T-helper 17 cell (primary cell): ENCODE measurements at places on chromosomes 12 and 14.
A peak's percentile ranks its signal among the peaks of the same experiment; 100 is the strongest.

DNA sequence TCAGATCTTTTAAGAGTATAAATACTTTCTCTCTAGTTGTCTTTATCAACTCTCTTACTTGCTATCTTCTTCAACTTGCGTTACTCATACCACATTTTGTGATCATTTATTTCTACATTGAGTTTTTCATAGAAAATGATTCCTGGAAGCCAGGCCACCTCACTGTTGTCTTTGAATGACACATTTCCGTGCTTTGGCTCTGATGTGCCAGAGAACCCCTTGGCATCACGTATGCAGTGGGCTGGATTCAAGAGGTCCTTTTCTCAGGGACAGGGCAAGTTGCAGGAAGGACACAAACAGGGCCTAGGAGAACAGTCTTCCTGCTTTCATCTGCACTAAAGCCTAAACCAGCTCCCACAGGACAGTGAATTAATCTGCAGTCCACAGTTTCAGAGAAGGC is 70.3 kb upstream of the PYGL start:
- no peak for DNase-seq

- no peak for DNase-seq
Observed at GRCh38 chr12:84596266-84596665, 316.3 kb downstream of the SLC6A15 start.

DNA sequence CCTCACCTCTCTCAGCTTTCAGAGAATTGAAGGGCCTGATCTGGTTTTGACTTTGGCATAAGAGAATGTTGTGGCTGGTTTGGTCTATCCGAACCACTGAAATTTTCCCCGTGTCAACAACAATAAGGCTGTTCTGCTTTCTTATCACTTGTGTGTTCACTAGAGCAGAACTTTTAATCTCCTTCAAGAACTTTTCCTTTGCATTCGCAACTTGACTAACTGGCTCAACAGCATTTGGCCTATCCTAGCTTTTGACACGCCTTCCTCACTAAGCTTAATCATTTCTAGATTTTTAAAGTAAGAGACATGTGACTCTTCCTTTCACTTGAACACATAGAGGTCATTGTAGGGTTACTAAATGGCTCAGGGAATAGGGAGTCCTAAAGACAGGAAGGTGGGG is 25.9 kb upstream of the EDDM3A start:
- no peak for DNase-seq

DNA sequence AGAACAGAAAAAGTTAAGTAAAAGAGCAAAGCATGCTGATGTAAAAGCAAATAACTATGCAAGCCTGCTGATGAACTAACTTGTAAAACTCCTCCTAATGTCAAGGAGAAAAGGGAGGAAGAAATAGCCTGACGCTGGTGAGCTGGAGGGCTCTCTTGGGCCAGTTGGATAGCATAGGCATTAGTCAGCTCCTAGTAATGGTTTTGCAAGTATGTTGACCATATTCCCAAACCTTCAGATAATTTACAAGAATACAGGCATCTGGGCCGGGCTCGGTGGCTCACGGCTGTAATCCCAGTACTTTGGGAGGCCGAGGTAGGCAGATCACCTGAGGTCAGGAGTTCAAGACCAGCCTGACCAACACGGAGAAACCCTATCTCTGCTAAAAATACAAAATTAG is 871.4 kb downstream of the C12orf50 start:
- DNase-seq, result no peak

GRCh38 chr12:19577281-19577530 is 137.9 kb downstream of the AEBP2 start:
- no peak for DNase-seq

DNA sequence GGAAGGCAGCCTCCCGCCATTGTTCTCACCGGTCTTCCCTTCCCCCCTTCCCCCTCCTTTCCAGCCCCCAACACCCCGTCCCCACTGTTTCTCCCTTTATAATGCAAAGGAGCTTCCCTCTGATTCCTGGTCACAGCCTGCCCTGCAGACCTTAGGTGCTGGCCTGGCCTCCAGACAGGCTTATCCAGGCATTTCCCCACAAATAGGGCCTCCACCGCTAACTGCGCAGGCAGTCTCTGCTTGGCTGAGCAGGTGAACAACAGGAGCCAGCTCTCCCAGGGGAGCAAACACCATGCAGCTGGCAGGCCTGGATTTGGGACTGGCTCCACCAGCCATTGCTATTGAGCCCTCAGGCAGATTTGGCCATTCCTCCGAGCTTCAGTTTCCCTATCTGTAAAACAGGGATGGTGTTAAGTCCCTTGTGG is 46.0 kb downstream of the SMIM41 start:
- DNase-seq, result no peak

DNA sequence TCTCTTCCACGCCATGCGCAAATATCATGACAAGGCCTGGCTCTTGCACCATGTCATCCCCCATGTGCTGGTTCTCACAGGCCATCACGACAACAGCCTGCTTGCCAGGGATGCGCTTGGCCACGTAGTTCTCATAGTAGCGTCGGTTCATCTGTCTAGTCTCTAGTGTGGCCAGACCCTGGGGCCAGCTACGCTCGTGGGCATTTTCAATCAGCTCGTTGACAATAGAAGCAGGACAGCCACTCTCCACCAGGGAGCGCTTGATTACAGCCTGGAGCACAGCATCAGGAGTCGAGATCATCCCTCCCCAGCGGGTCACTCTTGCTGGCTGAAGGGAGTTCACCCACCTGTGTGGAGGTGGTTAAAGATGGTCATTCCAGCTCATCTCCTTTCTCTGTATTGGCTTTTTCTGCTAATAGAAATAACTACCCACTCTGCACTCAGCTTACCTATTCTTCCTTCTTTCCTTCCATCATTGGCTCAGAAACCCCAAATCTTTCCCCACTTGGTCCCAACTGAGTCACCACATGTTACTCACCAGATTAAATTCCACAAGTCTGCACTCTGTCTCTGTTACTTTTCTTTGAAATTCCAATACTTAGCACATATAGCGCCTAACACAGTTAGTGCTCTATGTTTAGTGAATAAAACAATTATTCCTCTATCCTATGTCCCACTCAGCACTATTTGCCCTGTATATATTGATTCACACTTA is 15.1 kb downstream of the RNF41 start:
- no peak for DNase-seq

DNA sequence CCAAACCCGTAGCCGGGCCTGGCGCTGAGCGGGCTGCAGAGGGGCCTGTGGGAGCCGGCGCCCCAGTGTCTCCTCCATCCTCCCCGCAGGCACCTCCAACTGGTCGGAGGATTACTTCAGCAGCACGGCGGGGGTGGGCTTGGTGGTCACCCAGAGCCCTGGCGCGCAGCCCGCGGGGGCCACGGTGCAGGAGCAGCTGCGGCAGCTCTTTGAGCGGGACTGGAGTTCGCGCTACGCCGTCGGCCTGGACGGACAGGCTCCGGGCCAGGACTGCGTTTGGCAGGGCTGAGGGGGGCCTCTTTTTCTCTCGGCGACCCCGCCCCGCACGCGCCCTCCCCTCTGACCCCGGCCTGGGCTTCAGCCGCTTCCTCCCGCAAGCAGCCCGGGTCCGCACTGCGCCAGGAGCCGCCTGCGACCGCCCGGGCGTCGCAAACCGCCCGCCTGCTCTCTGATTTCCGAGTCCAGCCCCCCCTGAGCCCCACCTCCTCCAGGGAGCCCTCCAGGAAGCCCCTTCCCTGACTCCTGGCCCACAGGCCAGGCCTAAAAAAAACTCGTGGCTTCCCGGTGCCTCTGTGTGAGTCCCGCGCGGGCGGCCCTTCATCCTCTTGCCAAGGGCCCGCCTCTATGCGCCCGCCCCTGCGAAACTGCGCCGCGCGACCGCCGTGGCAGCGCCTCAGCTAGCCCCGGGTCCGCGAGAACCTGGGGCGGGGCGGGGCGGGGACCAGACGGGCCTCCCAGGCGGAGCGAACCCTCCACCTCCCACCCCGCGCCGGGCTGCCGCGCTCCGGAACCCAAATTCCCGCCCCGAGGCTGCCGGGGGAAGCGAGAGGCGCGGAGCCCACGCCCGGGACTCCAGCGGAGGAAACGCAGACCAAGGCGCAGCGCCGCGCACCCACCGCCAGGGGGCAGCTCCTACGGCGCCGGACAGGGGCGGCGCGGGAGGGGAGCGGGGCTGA is 8.3 kb downstream of the PLD4 start:
- peak; percentile 78 for DNase-seq

DNA sequence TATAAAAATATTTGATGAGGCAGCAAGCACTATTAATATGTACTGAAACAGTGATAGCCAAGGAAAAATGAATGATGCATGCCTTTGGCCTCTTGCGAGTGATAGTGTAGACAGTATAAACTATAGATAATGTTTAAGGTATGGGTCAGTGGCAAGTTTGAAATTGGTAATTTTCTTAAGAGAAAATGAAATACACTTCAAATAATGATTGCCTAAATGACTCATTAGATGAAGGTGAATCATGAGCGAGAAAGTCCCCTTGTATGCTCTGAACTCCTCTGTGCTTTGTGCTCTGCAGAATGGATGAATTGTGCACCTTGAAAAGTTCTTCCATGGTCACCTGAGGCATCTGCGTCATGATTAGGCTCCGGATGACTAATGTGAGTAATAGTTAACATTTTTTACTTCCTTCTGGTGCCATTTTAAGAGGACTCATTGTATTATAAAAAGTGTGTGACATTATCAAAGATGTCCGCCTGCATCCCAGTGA is 84.9 kb upstream of the RTL1 start:
- no peak for DNase-seq

DNA sequence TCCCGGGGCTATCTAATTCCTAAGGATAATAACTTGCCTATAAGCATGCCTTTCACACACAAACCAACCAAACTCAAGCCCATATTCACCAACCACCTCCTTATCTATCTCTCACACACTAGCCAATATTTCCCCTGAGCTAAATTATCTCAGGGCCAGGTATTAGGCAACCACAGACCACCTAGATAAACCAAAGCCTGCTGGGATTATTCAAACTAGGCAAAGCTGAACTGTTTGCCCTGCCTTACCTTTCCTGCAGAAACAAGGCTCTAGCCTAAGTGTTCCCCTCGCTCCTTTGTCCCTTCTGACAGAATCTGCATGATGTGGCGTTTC is 114.7 kb upstream of the EEA1 start:
- no peak for DNase-seq

- DNase-seq, result no peak
Observed at GRCh38 chr12:107094183-107094448, 767 bp upstream of the CRY1 start.

DNA sequence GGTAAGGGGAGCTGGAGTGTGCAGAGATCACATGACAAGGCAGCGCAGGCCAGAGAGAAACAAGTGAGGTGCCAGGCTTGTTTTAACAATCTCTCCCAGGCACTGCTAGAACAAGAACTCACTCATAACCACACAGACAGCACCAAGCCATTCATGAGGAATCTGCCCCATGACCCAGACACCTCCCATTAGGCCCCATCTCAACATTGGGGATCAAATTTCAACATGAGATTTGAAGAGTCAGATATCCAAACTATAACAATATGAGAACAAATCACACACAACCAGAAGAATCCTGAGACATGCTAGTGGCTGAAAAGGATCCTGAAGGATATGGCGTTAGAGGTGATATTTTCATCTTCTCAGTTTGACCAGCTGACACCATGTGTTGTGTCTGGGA is 21.9 kb downstream of the OR6J1 start:
- DNase-seq, result no peak

GRCh38 chr14:71533390-71533789 is 398.8 kb upstream of the RGS6 start:
- DNase-seq, result no peak

DNA sequence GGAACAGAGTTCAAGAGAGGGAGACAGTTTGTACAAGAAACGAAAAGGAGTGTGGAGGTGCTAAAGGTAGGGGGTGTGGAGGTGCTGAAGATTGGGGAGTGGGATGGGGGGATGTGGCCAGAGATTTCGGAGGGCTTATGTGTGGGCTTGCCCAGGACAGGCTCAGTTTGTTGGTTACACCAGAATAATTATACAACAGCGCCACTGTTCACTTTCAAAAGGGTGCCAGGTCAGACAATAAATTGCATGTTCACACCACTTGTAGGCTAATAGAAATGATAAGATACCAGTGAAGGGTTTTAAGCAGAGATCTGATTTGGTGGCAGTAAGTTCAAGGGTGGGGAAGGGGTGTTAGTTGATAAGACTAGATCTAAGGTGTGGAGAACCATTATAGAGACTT is 75.3 kb downstream of the PRKCH start:
- DNase-seq, result no peak

- DNase-seq, result no peak
Observed at GRCh38 chr12:31641509-31642090, 17.9 kb upstream of the ETFBKMT start.

DNA sequence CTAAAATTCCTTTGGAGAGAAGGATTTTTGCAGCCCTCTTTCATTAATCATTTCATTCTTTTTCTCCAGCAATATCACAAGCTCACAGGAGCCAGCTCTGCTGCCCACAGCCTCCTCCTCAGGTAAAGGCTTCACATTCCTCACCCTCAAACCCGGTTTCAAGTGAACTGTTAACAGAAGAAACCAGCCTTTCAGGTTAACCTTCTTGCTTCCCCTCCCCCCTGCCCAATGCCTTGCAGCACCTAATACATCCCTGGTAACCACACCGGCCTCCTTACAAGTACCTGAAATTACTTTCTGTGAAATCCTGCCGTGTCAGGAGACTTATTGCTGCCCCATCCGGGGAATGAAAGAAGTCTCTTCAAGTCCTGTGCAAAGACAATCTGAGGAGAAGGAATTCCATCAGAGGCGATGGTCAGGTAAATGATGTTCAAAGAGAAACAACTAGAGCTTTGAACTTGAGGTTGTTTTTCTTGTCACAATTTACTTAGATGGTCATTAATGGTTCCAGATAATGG is 111.2 kb downstream of the MYRFL start:
- DNase-seq, result no peak

DNA sequence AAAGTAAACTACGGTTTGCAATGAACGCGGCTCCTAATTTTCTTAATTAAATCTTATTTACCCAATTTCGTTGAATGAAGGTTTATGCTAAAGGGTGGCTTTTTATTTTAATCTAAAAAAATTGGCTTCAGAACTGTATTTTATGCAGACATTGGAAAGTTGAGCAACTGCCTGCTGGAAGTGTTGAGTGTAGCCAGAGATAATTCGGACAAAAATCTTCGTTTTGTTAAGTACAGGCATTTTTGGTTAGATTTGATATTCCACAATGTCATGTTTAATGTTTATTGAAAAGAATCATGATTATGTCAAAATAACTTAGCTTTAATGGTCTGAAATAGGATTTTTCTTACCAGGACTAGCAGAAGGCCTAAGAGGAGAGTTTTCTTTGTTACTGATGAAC is 875 bp downstream of the IRAK3 start:
- no peak for DNase-seq
